ENCODE measurements at places on chromosomes 6 and 20. TPM values are rescaled to one million over a fixed set of nuclear protein-coding genes. Genes with fewer than 3 reads are reported as not detected.
A peak's percentile ranks its signal among the peaks of the same experiment; 100 is the strongest.

- no peaks in the 10 kb centered on the region for H3K4me1 ChIP-seq
- H3K36me3 ChIP-seq, result no peaks in the 10 kb centered on the region
- H3K27me3 ChIP-seq, result no peaks in the 10 kb centered on the region
- H3K4me3 ChIP-seq, result no peak overlapping the region
- DNase-seq, result peak; percentile 4
Observed at GRCh38 chr20:6381887-6382286, 259.1 kb upstream of the FERMT1 start.

DNA sequence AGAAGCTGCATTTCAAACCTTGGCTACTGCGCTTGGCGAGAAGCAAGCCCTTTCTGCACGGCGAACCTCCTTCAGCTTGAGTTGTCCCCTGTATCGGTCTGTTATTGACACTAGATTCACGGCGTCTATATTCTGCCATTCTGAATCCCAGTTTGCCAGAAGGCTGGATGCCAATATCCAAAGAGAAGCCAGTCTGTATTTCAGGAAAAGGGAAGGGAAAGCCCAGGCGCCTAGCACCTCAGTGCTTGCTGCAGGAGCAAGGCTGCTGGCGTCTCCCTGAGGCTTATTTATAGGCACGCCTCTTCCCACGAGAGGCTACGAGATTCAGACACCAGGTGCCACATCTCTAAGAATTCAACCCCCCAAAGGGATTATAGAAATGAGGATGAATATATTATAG, 89.6 kb upstream of the CDH4 start:
- H3K27me3 ChIP-seq, result no peaks in the 10 kb centered on the region
- no peak overlapping the region for H3K4me3 ChIP-seq
- H3K36me3 ChIP-seq, result no peaks in the 10 kb centered on the region
- DNase-seq, result no peak

DNA sequence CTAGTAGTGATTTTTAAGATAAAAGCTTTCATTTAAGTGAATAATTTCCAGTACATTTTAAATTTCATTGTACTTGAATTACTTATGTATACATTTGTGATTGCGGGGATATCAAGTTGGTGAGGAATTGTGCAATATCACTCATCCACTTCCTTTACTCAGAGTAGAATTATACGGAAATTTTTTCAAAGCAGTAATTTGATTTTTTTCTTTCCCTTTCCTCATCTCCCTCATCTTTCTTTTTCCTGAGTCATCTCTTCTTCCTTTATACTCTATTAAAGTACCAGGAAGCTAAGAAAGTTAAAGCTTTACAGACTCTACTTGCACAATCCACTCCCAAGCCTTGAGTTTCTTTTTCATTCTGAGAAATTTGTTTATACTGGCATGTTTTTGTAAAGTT, 60.9 kb upstream of the DEFB112 start:
- H3K27me3 ChIP-seq, result no peaks in the 10 kb centered on the region
- H3K4me3 ChIP-seq, result no peak overlapping the region
- DNase-seq, result no peak
- no peaks in the 10 kb centered on the region for H3K36me3 ChIP-seq
- no peak overlapping the region for H3K27ac ChIP-seq
- no peaks in the 10 kb centered on the region for H3K4me1 ChIP-seq

The PTCRA gene
- not detected for total RNA-seq

The KHDRBS2 gene
- 0.71 TPM for total RNA-seq

The AHI1 gene
- total RNA-seq, result 25.5 TPM

Data from muscle of leg (tissue), 16 donors.